ACHN (cell line): ENCODE measurements at places on chromosomes 3 and 15.

DNA sequence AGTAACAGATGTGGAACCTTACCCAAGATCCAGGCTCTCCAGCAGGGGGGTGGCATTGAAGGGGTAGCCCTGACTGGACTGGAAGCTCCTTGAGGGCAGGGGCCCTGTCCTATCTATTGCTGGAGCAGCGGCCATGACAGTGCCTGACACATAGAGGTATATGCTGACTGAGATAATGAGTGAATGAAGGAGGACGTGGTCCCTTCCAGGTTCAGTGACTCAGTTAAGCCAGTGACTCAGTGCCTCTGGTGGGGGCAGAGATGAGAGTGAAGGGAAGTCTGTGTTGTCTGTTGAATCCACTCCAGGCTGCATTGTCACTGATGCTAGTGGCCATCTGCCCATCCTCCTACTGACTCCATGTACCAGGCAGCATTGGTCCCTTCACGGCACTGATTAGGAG lies 13.0 kb upstream of the CTXND1 start:
- no peak for DNase-seq

- DNase-seq, result no peak
These were observed 136.8 kb downstream of the FNDC3B start for GRCh38 chr3:172176061-172176770.

DNA sequence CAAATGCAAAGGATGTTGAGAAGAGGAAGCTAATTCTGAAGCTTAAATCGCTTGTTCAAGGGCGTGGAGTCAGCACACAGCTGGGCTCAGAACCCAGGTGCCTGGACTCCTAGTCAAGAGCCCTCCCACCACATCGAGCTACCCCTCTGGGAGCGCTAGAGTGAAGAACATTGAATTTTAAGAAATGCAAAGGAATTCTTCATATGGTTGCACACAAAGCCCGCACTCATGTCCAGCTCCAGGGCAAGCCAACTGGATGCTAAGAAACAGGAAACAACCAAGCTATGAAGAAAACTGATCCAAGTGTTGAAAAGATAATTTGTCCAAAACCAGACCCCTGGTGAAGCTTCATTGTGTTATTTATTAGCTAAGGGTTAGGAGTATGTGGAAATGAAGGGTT lies 122.3 kb downstream of the ALDH1A2 start:
- no peak for DNase-seq

- DNase-seq, result no peak
These were observed 1337.1 kb downstream of the ROBO1 start for GRCh38 chr3:78430741-78431140.

GRCh38 chr3:13629644-13630043 lies 80.7 kb downstream of the FBLN2 start:
- DNase-seq, result no peak

DNA sequence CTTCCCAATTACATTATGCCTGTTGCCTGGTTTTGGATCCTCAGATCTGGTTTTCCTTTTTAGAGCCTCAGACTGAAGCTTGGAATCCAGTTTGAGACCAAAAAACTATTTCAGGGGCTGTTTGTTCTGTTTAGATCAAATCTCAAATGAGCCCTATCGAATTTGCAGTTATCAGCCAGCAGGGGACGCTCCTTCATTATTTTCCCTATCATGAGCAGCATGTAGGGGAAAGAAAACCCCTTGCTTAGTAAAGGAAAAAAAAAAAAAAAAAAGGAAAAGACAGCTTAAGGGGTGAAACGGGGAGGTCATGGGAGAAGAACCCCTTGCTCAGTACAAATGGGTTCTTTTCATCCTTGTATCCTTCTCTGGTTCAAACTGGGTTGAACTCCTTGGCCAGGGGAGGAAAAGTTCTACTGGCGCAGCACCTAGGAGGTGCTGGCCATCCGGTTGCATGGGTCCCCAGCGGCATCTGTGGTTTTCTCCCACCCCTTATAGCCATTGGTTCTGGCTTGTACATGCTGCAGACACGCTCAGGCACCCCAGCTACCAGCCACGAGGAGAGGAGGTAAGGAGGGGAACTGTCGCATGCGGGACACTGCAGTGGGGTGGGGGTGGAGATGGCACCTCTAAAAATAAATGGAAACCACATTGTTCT lies 1375.1 kb upstream of the ALCAM start:
- DNase-seq, result peak; percentile 15

DNA sequence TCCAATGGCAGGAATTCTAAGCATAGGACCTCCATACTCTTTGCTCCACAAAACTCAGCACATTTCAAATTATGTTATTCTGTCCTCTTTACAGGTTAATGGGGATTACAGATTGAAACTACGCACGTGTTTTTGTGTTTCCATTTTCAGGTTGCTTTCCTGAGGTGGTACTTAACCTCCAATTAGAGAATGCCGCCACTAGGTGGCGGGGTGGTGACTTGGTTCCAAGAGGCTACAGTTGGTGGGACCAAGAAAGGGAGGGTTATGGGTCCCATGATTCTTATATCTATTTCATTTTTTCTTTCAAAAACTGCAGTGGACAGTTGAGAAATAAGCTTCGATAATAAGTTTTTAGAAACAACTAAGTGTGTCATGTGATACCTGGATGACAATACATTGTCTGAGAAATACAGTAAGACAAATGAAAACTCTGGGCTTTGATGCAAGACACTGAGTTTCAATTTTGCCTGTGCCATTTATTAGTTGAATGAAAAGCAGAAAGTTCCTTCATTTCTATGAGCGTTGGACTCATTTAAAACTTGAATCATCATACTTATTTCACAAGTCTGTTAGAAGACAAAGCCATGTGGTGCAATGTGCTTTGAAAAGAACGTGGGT lies 539.0 kb downstream of the FGF12 start:
- DNase-seq, result peak; percentile 68

DNA sequence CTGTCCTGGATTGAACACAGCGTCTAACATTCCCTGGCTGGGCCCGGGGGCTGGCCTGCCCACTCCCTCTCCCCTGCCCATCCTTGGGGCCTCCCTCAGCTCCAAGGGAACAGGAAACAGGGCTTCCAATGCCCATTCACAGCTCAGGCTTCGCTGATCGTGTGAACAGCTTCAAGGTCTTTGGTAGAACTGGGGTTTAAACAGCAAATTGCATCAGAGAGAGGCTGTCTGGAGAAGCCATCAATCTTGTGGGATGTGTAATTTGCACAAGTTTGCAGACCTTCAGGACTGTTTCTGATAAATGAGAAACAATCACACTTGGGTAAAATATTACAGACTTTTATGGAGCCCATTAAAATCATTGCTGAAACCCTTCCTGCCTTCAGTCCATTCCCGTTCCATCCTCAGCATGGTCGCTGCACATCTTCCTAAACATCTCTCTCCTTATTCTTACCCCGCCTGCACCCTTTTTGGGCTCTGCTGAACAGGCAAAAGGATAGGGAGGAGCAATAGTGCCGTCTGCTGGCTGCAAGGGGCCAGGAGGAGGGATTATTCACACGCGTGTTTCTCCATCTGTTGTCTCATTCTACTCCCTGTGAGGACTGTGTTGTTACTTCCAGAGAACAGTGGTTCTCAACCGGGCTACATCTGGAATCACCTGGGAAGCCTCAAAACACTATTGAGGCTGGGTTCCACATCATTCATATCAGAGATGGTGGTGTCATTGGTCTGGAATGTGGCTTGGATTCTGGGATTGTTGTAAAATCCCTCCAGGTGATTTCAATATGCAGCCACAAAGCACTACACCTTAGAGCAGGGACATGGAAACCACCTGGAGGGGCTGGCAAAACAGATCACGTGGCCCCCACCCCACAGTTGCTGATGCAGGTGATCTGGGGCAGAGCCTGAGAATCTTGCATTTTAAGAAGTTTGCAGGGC lies 116.3 kb downstream of the CLSTN2 start:
- no peak for DNase-seq

DNA sequence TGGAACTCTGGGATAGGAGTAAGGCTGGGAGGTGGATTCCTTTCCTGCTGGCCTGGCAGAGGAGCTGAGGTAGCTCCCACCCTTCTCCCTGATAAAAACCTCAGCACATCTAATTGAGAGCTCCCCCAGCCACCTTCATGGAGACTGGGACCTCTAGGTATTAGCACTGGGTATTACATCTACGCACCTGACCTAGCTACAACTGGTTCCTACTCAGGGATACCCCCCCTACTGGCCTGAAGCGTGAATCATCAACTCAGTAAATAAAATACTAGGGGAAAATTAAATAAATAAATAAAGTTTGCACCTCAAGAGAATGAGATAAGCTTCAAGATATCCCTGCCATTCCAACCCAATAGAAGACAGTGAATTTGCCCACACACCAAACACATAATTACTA lies 140.4 kb downstream of the NEK10 start:
- peak; percentile 2 for DNase-seq

GRCh38 chr3:172786036-172786435 lies 35.5 kb downstream of the ECT2 start:
- no peak for DNase-seq

DNA sequence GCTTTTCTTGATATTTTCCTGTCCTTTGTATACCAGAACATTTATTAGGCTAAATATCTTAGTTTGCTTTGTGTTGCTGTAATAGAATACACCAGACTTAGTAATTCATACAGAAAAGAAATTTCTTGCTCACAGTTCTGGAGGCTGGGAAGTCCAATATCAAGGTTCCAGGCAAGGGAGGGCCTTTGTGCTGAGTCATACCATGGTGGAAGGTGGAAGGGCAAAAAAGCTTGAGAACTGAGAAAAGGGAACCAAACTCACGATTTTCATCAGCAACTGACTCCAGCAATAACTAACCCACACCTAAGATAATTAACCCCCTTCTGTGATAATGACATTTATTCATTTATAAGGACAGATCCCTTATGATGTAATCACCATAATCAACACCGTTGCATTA lies 496.9 kb upstream of the SUCLG2 start:
- DNase-seq, result no peak

DNA sequence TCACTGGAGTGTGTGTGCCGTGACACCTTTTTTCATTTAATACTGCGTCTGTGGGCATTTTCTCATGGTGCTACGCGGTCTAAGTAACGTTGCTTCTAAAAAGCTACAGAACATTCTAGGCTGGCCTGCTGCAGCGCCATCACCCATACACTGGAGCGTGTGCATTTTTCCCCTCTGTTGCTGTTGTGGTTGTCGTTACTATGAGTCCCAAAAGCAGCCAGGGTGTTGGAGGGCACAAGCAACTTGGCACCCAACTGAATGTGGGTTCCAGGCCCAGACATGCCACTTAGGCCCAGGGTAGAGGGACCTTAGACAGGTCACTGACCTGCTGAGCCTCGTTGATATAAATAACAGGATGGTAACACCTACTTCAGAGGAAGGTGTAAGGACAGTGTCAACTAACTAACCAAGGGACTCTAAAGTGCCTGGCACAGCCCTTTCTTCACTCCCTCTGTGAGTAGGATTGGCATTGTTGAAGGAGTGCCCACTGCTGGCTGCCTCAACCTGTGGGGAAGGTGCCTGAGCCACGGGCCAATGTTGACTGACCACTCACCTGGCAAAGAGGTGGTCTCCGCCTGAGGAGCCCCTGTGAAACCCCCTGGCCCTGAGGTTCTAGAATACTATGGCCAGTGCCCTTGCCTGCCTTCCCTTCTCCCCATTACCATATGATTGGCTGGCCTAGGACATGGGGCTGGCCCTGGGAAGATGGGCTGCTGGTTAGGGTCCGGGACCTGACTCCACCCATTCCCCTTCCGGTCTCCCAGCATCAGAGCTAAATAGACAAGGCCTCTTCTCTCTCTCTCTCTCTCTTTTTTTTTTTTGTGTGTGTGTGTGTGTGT lies 3.5 kb downstream of the CSK start:
- no peak for DNase-seq

- DNase-seq, result no peak
These were observed 82.1 kb downstream of the GTF2E1 start for GRCh38 chr3:120824613-120825012.

GRCh38 chr3:136069933-136070332 lies 104.4 kb downstream of the PPP2R3A start:
- no peak for DNase-seq

GRCh38 chr15:55245059-55245458 lies 44.6 kb downstream of the RAB27A start:
- no peak for DNase-seq

DNA sequence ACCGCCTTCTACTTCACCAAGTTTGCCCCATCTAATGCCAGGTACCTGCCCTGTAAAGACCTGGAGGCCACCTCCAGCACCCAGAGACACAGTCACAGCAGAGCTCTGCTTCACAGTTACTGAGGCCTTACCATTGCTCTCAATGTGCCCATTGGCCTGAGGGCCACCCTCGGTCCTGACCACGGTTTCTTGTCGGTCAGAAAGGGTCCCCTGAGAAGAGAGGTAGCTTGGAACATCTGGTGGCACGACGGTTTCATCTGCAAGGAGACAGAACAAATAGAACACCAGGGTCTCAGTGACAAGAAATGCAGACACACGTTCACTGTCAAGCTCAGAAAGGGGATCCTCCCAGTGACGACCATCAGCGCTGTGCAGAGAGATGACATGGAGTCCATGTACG lies 118.7 kb downstream of the LRIG1 start:
- no peak for DNase-seq

- peak; percentile 67 for DNase-seq
These were observed 63.0 kb downstream of the CHSY1 start for GRCh38 chr15:101188637-101189408.

GRCh38 chr15:30889196-30889595 lies 14.5 kb upstream of the FAN1 start:
- no peak for DNase-seq

GRCh38 chr3:185308126-185308754 lies 54.4 kb upstream of the EHHADH start:
- peak; percentile 61 for DNase-seq

- DNase-seq, result peak; percentile 82
These were observed 263.9 kb upstream of the TGFBR2 start for GRCh38 chr3:30342318-30343060.

DNA sequence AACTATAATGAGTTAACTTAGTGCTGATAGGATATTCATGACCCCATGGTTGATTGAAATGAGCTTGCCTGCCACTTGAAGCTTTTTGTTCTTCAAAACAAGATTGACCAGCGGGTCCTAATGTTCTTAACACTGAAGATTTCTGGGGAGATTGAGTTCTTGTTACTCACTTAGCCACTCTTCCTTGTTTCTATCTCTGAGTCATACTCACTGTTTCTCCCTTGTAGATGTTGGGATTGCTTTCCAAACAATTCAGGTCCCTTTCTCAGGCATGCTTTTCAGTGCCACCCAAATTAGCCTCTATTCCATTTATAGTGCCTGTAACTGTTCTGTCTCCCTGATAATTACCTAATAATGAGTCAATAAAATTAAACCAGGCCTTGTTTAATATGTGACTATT lies 517.0 kb downstream of the SQOR start:
- no peak for DNase-seq

DNA sequence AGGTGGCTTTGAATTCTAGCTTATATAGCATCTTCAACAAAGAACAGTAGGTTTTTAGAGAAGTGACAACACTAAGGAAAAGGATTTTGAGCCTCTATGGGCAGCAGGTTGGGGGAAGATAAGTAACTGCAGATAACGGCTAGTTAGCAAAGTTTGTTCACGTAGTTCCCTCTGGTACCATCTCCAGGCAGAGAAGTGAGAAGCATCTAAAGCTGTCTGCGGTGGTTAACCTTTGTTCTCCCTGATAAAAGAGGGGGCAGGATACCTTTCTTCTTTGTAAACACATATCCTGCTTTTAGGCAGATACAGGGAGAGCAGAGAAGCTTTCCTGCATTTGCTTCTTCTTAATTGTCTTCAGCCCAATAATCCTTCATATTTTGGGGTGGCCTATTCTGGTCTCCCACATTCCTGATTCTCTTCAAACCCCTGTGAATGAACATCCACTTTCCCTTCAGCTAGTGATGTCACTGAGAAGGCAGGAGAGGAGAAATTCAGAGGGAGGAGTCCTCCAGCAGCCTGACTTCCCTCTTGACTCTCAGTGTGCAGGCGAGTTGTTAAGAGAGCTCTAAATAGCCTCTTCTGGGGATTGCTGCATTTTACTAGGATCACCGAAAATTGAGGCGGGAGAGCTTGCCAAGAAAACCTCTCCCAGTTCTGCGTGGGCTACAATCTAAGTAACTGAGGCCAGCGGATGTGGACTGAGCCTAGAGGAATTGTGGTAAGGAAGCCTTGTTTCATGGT lies 393.7 kb upstream of the C2CD4B start:
- DNase-seq, result no peak
